ENCODE measurements at places on chromosomes 12 and 14. TPM values are rescaled to one million over a fixed set of nuclear protein-coding genes. Genes with fewer than 3 reads are reported as not detected.

The OTX2 gene
- total RNA-seq: 17.1 TPM

The SHMT2 gene
- 25.1 TPM for total RNA-seq

The SLC7A7 gene
- total RNA-seq: 5.3 TPM

The NRIP2 gene
- 0.23 TPM for total RNA-seq

The KIF26A gene
- total RNA-seq: 9.2 TPM

The ASIC1 gene
- 31.1 TPM for total RNA-seq

The CLEC4D gene
- not detected for total RNA-seq

The PNMA1 gene
- total RNA-seq: 145 TPM

The PTPRQ gene
- total RNA-seq: 2.5 TPM

The SSTR1 gene
- 14.3 TPM for total RNA-seq

The AICDA gene
- total RNA-seq: not detected

The RBM19 gene
- total RNA-seq: 21.9 TPM

The KRT7 gene
- total RNA-seq: not detected

The SERPINA12 gene
- total RNA-seq: not detected

The PAPLN gene
- total RNA-seq: 1.4 TPM

The TTC6 gene
- total RNA-seq: 10.4 TPM

The RHEBL1 gene
- total RNA-seq: 1.6 TPM

The FLRT2 gene
- 46.6 TPM for total RNA-seq

The KCNMB4 gene
- 22.4 TPM for total RNA-seq

The CFAP54 gene
- total RNA-seq: 36.0 TPM

The OR4K17 gene
- not detected for total RNA-seq

The KERA gene
- 0.23 TPM for total RNA-seq

The EXOC5 gene
- total RNA-seq: 91.3 TPM

The CLEC9A gene
- total RNA-seq: not detected

The LRTM2 gene
- 11.3 TPM for total RNA-seq

The GARIN6 gene
- total RNA-seq: not detected

The TSHR gene
- total RNA-seq: 0.92 TPM

The KLRD1 gene
- total RNA-seq: under 0.01 TPM

The TAPBPL gene
- total RNA-seq: 2.8 TPM

The RAPGEF3 gene
- 16.6 TPM for total RNA-seq

The ERP27 gene
- 0.46 TPM for total RNA-seq

The USP44 gene
- total RNA-seq: 4.4 TPM

The KRT6A gene
- total RNA-seq: not detected

The SMIM41 gene
- total RNA-seq: not detected

The YBX3 gene
- 14.8 TPM for total RNA-seq

The ACSM4 gene
- not detected for total RNA-seq

The LRCOL1 gene
- total RNA-seq: not detected
